ENCODE measurements at places on chromosomes 11 and 22.

DNA sequence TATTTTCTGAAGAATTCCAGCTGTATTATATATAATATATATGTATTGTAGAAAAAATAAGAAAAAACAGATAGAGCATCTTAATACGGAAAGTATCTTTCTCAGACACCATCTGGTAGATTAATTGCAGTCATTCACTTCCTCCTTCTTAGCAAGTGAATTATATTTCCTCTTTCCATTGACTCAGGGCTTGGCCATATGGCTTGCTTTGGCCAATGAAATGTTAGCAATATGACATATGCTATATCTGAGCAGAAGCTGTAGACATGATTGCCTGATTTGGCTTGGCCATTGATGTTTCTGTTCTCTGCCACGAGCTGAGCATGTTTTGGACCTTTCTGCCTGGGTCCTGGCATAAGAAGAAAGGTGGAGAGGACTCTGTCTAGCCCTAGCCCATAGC lies 34.4 kb upstream of the ZBED5 start:
- DNase-seq = no peak

DNA sequence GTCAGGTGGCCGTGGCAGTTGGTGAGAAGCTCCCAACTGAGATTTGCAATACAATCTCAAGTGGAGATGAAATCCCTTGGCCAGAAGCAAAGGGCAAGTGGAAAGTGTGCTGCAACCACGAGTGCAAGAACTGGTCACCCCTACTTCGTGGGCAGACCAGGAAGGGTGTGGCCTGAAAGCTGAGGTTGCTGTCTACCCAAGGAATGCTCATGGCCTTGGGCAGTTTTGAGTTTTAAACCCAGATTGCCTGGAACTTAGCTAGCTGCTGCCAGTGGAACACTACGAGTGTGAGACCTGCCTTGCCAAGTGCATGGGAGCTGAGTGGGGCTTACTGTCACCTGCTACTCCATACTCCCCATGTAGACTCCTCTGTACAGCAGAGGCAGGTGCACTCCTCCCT lies 113.3 kb upstream of the FAT3 start:
- DNase-seq = no peak

GRCh38 chr11:111796696-111797095 lies 30.5 kb upstream of the PPP2R1B start:
- DNase-seq = no peak

- DNase-seq = no peak
Measured at GRCh38 chr11:64485074-64485473, 105.9 kb upstream of the SLC22A12 start.

- no peak for DNase-seq
Measured at GRCh38 chr22:33519071-33519973, 401.0 kb downstream of the LARGE1 start.

GRCh38 chr11:125941267-125941618 lies 4.6 kb upstream of the VSIG10L2 start:
- no peak for DNase-seq

DNA sequence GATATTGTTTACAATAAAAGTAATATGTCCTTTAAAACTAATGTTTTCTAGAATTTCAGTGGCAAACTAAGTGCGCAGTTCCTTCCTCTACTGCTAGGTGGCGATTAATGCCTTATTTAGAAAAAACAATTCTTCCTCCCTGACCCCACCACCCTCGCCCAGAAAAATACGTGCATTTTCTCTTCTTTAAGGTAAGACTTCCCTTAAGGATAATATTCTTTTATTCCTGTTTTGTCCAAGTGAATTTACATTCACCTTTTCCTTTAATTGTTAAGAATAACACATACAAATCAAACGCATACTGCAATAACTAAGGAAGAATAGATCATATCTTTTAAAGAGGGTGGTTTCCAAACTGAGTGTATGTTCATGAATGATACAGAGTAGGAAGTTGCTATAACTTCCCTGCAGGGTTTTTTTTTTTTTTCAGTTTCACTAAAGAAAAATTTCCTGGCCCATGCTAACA lies 17.0 kb upstream of the PSMA1 start:
- peak; percentile 4 for DNase-seq

- no peak for DNase-seq
Measured at GRCh38 chr11:12989428-12990161, 19.5 kb upstream of the RASSF10 start.

GRCh38 chr11:105937738-105938137 lies 84.3 kb downstream of the MSANTD4 start:
- DNase-seq = no peak

DNA sequence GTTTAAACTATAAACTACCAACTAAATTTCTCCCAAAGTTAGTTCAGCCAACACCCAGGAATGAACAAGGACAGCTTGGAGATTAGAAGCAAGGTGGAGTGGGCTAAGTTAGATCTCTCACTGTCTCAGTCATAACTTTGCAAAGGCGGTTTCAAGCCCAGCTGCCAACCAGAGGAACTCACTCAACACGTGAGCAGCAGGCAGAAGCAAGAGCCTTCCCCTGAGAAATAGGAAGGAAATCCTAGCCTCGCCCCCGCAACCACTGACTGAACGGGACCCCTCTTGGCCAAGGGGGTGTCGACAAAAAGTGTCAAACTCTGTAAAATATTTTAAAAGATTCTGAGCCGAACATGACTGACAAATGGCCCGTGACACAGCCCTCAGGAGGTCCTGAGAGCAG lies 4.4 kb upstream of the KRTAP5-9 start:
- DNase-seq = no peak

- no peak for DNase-seq
Measured at GRCh38 chr11:102323542-102324251, 6.4 kb downstream of the BIRC3 start.

DNA sequence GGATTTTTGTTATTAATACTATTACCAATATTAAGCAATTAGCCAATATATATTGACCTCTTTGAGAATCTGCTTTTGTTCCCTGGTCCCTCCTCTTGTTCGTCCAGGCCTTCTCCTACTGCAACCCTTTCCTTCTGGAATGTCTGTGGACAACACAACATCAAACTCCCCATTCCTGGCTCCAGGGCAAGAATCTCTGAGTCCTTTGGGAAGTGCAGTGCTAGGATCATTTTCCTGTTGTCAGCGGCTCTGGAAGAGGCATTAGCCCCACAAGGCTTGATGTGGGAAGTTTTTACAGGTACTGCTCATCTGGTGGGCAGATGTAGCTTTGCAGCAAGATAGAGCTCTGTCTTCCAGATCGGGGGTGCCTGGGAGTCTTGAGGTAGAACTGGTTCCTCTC lies 74.3 kb downstream of the RPUSD4 start:
- no peak for DNase-seq

DNA sequence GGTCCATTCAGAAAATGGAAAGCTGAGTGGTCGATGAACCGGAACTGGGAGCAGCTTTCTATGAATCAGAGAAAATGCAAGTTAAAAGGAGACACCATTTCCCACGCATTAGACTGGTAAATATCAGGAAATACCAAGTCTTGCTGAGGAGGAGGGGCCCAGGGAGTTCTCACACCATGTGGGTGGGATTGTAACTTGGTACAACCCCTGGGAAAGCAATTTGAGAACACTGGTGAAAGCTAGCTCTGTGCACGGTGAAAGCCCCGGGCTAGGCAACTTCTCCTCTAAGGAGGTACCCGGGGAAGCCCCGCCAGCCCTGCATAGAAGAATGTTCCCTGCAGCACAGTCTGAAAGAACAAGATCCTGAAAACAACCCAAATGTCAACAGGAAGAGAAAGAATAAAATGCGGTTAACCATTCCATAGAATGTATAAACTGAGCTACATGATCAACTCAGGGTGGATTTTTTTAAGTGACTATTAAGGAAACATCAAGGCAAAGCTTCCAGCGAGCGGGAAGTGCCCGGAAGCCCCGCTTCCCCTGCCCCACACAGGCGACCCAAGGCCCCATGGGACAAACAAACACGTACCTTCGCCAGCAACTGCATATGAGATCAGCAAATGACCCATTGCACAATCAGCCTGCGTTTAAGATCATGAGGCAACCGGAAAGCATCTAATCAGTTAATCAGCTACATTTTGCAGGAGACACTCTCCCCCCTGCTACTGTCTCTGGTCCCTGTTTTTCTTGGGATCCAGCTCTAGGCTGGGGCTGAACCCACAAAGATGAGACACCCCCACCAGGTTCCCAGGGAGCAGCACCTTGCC lies 11.3 kb downstream of the SHANK2 start:
- no peak for DNase-seq

- peak; percentile 27 for DNase-seq
Measured at GRCh38 chr11:73393479-73394415, 17.5 kb downstream of the RELT start.

DNA sequence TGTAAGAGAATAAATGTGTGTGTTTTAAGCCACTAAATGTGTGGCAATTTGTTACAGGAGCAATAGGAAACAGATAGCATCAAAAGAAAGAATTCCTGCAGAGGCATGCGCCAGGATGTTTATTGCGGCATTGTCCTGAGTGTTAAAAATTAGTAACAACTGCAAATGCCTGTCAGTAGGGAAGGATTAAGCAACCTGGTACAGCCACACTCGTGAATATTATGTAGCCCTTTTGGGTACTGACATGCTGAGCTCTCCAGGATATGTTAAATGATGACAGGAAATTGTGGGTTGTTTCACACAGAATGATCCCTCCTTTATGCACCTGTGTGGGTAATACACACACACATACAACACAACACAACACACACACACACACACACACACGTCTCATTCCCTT lies 69.7 kb upstream of the MYOD1 start:
- no peak for DNase-seq

DNA sequence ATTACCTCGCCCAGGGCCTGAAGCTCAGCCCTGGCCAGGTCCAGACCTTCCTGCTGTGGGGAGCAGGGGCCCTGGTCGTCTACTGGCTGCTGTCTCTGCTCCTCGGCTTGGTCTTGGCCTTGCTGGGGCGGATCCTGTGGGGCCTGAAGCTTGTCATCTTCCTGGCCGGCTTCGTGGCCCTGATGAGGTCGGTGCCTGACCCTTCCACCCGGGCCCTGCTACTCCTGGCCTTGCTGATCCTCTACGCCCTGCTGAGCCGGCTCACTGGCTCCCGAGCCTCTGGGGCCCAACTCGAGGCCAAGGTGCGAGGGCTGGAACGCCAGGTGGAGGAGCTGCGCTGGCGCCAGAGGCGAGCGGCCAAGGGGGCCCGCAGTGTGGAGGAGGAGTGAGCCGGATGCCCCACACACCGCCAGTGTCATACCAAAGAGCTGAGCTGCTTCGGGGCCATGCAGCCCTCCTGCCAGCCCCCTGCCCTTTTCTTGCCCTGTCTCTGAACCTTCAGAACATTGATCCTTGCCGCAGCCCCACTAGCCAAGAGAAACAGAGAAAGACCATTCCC lies 2.4 kb upstream of the TMEM132A start:
- no peak for DNase-seq

GRCh38 chr11:65777241-65777640 lies 3.5 kb downstream of the AP5B1 start:
- no peak for DNase-seq

GRCh38 chr11:19560156-19560555 lies 152.5 kb upstream of the NAV2 start:
- no peak for DNase-seq

GRCh38 chr11:115530752-115531151 lies 26.5 kb upstream of the CADM1 start:
- no peak for DNase-seq

DNA sequence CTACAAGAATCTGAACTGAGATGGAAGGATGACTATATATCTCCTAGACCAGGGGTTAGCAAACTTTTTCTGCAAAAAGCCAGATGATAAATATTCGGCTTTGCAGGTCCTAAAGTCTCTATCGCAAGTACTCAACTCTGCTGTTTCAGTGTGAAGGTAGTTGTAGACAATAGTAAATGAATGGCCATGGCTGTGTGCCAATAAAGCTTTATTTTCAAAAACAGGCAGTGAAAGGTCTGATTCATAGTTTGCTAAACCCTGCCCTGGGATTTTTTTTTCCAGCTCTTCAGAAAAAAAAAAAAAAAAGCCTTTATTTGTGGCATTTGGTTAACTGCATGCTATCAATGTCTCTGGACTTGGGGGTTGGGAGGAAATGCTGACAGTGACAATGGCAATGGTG lies 37.5 kb downstream of the FAM227A start:
- no peak for DNase-seq

DNA sequence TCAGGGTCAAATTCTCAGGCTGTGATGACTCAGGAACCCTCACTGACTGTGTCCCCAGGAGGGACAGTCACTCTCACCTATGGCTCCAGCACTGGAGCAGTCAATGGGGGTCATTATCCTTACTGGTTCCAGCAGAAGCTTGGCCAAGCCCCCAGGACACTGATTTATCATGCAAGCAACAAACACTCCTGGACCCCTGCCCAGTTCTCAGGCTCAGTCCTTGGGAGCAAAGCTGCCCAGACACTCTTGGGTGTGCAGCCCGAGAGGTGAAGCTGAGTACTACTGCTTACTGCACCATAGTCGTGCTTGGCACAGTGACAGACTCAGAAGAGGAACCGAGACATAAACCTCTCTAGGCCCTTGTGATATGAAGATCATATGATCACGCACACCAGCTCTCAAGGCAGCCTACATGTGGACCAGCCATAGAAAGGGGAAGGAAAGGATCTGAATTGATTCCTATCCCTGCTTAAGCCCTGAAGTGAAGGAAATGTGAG lies 58.2 kb downstream of the ZNF280B start:
- DNase-seq = no peak

- DNase-seq = no peak
Measured at GRCh38 chr22:27445881-27446280, 355.7 kb downstream of the MN1 start.

- DNase-seq = no peak
Measured at GRCh38 chr11:32029721-32030120, 61.2 kb upstream of the RCN1 start.

DNA sequence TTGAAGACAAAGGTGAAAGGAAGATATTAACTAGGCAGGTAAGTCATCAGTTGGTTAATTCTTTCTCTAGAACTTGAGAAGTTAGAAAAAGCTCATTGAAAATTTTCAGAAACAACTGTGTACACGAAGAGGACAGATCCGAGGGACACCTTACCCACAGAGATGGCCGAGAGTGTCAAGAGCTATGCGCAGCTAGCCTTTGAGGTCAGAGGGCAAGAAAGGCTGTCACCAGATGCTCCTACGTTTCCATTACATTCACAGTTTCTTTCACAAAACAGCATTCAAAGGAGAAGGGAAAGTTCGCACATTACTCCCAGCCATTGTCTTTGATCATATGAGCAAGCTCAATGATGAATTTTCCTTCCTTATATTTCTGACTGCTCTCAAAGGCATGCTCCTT lies 34.8 kb downstream of the YPEL1 start:
- no peak for DNase-seq

GRCh38 chr22:44311855-44312170 lies 938 bp downstream of the SHISAL1 start:
- DNase-seq = no peak

DNA sequence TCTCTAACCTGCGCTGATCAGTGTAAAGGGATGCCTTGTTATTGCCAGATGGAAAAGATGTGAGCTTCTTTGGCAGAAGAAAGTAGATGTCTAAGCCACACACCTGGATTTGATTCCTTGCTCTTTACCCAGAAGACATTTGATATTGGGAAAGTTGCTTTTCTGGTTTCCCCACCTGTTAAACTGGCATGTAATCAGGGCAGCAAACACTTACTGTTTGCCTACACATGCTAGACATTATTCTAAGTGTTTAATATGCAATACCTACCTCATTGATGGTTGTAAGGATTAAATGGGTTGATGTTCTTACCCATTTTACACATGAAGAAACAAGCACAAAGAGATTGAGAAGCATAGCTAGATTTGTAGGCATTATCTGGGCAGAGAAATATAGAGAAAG lies 16.6 kb downstream of the ASRGL1 start:
- DNase-seq = no peak
